SW480 (cell line): ENCODE measurements at places on chromosomes 16 and 17.

- DNase-seq, result no peak
Measured at GRCh38 chr16:84254062-84254461, 14.2 kb upstream of the KCNG4 start.

DNA sequence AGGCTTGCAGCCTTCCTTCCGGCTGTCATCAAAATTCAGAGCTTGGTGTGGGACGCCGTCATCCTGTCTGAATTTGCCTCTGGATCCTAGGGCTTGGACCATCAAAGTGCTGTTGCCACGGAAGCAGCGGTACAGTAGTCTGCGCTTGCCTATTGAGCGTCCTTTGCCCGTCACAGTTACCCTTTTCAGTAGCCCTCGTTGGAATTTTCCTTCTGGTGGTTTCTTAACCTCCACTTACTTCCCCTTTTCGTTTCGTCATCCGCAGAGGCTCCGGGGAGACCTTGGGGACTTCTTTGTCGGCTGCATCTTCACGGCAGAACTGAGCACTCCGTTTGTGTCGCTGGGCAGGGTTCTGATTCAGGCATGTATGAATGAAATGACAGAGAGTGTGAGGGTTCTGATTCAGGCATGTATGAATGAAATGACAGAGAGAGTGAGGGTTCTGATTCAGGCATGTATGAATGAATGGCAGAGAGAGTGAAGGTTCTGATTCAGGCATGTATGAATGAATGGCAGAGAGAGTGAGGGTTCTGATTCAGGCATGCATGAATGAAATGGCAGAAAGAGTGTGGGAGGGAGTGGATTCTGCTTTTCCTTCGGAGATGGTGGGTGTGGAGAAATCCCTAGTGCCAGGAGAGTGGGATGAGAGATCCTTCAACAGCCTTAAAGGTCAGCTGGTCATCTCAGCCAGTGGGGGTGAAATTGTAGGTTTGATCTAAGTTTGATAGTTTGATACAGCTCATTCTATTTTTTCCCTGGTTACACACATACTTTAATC, 8.0 kb downstream of the TLCD3A start:
- DNase-seq, result no peak

GRCh38 chr16:78461087-78461486, 361.6 kb downstream of the WWOX start:
- no peak for DNase-seq

GRCh38 chr16:86575754-86576557, 2.4 kb upstream of the FOXL1 start:
- DNase-seq, result peak; percentile 91

GRCh38 chr17:8402921-8403536, 5.4 kb upstream of the RNF222 start:
- DNase-seq, result no peak

- no peak for DNase-seq
Measured at GRCh38 chr17:39016193-39017153, 49.3 kb upstream of the FBXO47 start.

DNA sequence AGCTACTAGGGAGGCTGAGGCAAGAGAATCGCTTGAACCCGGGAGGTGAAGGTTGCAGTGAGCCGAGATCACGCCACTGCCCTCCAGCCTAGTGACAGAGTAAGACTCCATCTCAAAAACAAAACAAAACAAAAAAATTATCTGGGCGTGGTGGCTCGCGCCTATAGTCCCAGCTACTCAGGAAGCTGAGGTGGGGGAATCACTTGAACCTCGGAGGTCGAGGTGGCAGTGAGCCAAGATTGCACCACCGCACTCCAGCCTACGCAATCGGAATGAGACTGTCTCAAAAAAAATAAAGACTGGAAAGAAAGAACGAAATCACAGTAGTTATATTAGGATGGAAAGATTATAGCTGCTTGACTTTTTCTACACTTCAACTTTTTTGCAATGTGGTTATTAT, 18.9 kb downstream of the COG1 start:
- DNase-seq, result no peak

DNA sequence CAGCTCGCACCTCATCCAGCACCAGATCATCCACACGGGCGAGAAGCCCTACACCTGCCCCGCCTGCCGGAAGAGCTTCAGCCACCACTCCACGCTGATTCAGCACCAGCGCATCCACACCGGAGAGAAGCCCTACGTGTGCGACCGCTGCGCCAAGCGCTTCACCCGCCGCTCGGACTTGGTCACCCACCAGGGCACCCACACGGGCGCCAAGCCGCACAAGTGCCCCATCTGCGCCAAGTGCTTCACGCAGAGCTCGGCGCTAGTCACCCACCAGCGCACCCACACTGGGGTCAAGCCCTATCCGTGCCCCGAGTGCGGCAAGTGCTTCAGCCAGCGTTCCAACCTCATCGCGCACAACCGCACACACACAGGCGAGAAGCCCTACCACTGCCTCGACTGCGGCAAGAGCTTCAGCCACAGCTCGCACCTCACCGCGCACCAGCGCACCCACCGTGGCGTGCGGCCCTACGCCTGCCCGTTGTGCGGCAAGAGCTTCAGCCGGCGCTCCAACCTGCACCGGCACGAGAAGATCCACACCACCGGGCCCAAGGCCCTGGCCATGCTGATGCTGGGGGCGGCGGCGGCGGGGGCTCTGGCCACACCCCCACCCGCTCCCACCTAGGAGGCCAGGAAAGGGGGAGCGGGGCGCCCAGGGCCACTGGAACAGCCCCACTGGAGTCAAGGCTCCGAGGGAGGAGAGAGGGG, 7.5 kb downstream of the ZNF205 start:
- DNase-seq, result no peak

DNA sequence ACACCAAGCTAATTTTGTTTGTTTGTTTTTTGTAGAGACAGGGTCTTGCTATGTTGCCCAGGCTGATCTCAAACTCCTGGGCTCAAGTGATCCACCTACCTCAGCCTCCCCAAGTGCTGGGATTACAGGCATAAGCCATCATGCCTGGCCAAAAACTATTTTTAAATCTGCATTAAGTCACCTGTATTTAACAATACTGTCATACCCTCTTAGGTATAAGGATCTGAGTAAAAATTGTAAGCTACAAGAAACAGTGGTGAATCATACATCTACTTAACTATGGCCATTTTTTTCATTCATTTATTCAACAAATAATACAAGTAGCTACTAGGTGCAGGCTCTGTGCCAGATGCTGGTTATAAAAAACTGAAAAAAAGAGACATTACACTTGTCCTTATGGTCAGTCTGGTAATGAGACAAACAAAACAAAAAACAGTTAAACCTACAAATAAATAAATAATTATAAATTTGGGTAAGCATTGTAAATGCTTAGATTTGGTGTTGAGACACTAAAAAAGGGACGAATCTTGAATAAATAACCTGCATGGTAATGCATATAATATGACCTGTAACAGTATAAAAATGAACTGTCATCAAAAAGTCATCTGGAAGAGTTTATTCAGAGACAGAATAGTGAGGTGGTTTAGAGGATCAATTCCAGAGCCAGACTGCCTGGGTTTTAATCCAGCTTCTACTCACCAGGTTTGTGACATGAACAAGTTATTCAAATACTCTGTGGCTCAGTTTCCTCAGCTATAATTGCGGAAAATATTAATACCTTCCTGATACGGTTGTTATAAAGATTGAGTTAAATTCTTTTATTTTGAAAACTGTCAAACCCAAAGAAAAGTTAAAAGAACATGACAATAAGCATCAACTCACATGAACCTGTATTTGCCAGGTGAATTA, 26.8 kb downstream of the BRIP1 start:
- DNase-seq, result no peak

GRCh38 chr16:50933262-50933661, 191.4 kb downstream of the CYLD start:
- DNase-seq, result no peak

- DNase-seq, result peak; percentile 14
Measured at GRCh38 chr16:30526137-30526822, at the start of gene ZNF768. TSS of gene ZNF768 (minus strand) at chr16:30526566. CDS start at chr16:30526413, 153 bp downstream.

- DNase-seq, result no peak
Measured at GRCh38 chr17:60704170-60704569, 26.5 kb downstream of the BCAS3 start.

- no peak for DNase-seq
Measured at GRCh38 chr17:50691550-50692447, 15.9 kb downstream of the ANKRD40 start.

DNA sequence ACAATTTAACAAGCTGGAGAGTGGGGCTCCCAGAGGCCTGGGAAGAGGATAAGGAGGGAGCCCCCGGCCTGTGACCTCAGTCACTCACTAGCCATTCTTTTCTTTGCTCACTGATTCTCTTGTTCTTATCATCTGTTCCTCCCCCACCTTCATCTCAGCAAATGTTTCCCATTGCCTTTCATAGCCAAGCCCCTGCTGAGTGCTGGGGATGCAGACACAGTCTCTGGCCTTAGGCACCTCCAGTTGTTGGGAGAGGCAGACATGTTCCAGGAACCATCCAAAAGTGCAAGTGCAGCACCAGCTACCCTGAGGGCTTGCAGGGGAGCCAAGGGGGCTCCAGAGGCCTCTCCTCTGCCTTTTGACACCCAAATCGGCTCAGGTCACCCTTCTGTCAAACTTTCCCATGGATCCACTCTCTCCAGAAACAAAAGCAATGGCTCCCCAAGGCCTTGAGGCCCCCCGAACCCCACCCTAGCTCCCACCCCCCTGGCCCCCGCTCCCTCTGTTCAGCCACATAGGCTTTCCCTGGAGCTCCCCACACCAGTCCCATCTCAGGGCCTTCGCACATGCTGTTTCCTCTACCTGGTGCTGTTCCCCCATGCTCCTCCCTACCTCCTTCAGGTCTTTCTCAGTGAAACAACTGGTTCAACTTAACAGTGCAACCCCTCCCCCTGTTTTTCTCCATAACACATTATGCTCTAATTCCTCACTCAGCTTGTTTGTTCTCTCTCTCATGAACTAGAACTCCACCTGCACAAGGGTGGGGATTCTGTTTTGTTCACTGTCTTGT, 14.9 kb upstream of the KCNJ12 start:
- DNase-seq, result no peak

DNA sequence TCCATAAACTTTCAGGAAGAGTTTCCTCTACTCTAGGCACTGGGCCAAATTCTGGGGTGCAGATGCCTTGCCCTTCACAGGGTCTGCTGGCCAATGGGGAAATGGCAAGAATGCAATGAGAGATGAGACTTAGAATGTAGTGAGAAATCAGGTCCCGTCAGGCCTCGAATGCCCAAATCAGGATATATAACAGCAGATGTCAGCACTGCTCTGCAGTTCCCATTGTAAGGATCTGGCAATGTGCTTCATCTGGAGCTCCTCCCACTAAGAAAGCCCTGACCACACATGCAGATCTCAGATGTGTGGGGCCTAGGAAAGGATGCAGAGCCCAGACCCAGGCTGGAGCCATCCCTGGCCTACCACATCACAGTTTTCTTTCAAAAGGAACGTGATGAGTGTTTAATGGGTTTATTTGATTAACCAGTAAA, 13.9 kb upstream of the LPCAT2 start:
- peak; percentile 68 for DNase-seq

DNA sequence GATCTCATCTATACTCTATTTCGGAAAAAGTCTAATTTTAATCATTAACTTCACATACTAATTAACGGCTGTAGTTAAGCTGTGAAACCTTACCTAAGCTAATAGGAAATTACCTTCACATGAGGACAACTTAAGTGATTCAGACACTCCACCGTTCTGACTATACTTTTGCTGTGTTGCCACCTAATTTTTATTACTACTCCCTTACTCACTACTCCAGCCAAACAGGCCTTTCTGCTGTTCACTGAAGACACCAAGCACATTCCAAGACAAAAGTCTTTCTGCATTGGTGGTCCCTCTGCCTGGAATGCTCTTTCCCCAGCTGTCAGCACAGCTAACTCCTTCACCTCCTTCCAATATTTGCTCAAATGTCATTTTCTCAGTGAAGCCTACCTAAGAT, 1.3 kb downstream of the CMTR2 start:
- DNase-seq, result no peak

GRCh38 chr17:21208352-21208751, 5.6 kb downstream of the TMEM11 start:
- no peak for DNase-seq

DNA sequence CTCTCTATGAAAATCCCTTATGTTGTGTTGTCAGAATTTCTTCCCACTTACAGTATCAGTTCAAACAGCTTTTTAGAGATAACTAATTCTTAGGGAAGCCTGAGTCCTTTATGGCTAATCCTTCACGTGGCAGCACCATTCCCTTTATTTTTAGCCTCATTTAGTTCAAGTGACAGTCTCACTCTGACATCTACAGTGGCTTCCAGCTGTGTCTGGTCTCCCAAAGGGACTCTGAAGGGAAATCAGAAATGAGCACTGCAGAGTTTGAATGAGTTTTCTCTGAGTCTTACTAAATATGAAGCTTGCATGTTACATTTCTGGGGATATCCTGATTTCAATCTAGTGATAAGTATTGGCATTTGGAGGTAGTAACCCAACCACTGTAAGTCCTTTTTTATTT, 1104.1 kb downstream of the CDH11 start:
- no peak for DNase-seq

- no peak for DNase-seq
Measured at GRCh38 chr16:73028721-73029361, 19.1 kb downstream of the ZFHX3 start.

DNA sequence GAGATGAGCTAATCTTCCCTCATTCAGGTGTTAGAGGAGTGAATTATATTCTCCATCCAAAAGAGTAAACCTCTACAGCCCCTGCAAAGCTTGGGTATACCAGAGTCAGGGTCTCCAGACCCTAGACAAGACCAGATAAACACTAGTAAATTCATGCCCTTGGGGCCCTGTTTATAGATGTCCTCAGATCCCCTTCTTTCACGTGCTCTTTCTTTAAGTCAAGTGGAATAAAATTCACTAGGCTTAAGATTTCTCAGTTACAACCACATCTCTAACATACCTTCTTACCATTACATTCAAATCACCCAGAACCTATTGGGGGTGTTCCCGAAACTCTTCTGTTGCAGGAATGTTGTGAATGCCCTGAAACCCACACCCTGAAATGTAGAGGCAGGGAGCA, 2.2 kb upstream of the C17orf58 start:
- DNase-seq, result no peak

DNA sequence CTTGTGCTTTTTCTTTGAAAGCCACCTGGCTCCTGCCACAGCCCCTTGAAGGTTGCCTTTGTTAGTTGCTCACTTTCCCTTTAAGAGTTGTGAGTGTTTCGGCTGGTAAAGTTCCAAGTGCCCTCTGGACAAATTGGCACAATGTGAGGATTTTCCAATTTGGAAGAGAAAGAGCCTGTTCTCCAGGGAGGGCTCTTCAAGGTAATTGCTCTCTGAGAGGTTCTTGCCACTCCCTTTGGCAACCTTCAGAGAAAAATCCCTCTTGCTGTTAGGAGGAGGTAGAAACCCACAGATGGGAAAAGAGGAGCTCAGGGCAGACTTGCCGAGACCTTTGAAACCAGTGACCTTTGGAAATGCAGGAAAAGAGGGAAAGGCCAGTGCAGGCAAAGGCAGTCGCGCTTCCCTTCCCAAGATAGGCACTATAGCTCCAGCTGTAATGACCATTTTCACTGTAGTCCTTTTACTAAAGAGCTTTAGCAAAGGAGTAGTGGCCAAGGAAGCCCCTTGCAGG, 49.0 kb upstream of the AKAP1 start:
- no peak for DNase-seq

DNA sequence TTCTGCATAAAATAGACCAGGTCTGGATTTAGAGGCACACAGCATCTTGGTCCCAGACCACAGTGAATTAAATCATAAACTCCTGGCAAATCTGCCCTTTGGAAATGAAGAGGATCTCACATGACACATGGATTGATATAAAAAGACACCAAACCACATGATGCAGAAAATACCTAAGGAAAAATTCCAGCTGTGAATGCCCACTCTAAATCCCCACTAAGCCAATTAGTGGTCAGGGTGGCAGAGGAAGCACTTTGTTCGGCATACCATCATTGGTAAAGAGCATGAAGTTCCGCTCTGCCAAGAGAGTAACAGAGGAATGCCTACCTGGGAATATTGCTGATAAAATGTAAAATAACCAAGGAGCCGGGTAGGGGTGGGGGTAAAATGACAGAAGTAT, 32.4 kb upstream of the NOL11 start:
- peak; percentile 19 for DNase-seq
